ENCODE measurements at places on chromosomes 5 and 9.
A peak's percentile ranks its signal among the peaks of the same experiment; 100 is the strongest.

DNA sequence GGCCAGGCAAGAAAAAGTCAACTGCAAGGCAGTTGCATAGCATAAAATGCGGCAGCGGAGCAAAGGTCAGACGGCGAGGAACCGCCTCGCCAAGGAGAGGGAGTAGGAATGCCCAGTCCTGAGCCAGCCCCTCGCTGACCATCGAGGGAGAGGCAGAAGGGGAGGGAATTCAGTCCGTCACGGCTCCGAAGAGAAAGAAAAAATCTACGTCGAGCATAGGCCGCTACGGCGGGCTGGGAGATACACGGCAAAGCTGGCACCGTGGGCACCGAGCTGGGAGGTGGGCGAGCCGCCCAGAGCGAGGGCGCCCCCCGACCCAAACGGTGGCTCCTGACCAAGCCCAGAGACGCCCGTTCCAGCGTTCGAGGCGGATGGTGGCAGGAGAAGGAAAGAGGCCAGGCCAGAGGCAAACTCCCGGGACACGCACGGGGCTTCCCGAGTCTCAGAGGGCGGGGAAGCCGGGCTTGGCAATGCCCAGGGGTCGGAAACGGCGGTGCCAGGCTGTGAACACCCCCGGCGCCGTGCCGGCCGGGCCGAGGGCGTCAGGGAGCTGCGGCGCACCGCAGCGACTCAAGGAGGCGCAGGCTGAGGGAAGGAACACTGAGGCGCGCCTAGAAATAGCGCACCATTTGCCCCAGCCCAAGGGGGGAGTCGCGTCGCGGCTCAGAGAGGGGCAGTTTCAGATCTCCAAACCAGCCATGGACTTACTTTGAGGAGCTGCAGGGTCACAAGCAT, 518 bp downstream of the SPRY4 start:
- DNase-seq: no peak

GRCh38 chr9:86807367-86807976, 139.8 kb downstream of the GAS1 start:
- DNase-seq: no peak

GRCh38 chr9:112069318-112070169, 105.6 kb downstream of the SUSD1 start:
- no peak for DNase-seq

DNA sequence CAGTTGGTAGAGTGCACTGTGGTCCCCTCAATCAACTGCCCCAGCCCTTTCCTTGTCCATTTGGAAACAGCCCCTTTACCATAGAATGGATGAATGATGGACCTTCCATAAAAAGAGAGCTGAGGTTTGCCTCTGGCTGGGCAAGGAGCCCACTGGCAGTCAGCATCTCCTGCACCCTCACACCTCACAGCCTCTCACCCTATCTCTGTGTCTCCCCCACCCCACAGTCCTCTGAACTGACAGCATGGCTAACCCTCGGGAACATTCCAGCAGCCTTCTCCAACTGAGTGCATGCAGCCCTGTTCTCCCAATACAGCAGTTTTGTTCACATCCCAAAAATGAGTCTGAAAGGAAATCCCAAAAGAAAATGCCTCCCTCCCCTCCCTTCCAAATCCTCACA, 51.7 kb downstream of the RETREG1 start:
- no peak for DNase-seq

DNA sequence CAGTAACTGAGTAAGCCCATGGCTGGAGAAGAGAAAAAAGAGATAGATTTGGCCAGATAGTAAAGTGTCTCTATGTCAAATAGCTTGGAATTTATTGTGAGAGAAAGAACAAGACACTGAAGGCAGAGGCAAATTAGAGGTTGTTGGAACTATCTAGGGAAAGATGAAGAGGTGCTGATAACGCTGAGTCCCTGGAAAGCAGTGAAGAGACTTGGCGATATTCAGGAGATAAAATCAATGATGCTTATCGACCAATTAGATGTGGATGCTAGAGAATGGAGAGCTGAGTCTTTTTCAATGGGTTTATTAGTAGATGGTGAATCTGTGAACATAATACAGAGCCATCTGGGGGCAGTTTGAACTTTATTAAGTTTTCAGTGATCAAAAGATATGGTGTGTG, 48.6 kb upstream of the GABRA1 start:
- DNase-seq: no peak

DNA sequence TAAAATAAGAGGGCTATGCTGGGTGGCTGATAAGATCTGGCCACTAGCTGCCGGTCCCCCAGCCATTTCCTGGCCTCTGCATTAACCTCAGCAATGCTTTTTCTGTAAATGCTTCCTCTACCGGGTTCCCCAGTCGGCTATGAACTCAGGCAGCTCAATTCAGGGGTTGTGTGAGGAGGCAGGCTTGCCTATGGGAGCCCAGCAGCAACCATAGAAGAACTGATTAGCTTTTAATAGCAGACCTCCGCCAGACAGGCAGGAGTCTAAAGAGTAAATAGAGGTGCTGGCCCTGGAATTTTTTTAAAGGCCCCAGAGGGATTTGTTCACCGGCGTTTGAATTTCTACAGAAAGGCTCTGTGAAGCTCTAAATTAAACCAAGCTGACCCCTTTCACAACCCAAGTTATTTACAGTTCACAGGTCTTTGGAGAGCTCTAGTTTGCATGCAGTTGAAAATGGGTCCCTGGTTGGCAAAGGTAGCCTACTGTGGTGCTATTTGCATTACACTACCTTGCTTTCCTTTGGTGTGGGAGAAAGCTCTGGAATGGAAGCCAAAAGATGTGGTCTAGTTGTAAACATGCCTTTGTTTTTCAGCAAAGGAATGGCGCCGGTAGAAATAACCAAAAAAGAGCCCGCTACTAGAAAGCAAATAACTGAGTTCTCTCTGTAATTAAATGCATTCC, 289.7 kb upstream of the SEMA6A start:
- no peak for DNase-seq

GRCh38 chr5:159705948-159706347, 210.3 kb upstream of the ADRA1B start:
- no peak for DNase-seq

DNA sequence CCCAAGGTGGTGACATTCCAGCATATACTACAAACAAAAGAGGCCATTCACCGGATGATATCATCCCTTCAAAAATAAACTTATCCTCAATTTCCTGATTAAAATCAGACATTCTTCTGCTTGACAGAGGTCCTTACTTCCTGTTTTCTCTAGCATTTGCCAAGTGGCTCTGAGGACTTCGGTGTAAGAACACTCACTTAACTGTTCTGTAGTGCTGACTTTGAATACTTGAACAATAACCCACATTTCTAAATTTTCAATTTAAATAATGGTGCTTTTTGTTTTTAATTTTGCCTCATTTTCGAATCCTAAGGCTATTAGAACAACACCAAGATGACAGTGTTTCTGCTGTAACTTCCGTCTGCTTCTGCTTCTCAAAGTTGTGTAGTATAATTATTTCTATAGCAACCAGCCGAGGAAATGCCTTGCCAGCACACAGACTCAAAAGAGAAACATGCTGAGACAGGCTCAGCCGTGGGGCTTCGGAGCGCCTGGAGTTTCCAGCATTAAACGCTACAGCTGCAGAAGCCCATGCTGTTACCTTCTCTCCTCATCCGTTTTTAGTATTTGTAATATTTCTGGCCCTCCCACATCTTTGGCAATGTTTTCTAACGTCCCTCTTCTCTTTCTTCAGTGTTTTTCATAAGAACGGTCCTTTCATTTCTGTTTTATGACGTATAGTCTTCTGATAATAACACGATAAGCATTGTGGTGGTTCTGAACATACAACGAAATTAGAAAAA, 19.5 kb upstream of the ANXA1 start:
- peak; percentile 43 for DNase-seq

- no peak for DNase-seq
These were observed 4.1 kb downstream of the AIF1L start for GRCh38 chr9:131100445-131100844.
